NK-92 treated with Interleukin-12 subunit alpha and Interleukin-12 subunit beta, amount 100 ng/mL, for 24 hours (cell line): ENCODE measurements at places on chromosomes 4 and X.

DNA sequence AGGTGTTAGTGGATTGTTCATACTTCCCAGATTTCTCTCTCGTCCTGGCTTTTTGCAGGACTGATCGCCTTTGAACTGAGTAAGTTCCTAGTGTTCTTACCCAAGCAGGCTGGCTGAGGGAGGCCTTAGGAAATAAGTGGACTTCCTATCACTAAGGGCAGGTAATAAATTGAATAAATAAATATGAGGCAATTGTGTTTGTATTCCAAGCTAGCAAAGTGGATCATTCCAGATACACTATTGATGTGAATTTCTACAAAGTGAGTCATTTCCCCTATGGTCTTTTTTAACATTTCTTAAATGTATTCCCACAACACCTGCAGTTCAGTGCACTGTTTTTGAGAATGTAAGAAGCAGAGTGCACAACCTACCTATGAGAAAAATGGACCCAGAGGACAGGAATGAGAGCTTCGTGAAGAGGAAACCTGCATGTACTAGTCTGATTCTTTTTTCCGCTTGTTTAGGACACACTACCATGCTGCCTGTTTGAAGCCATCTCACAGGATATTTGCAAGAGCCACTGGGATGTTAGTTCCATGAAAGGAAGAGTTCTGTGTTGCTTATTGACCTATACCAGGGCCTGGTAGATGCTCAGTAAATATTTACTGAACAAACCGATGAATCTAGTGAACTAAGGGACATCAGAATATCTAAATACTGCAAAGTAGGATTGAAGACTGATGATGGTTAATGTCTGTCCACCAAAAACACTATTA lies 29.0 kb upstream of the SMAD1 start:
- no peak for DNase-seq

DNA sequence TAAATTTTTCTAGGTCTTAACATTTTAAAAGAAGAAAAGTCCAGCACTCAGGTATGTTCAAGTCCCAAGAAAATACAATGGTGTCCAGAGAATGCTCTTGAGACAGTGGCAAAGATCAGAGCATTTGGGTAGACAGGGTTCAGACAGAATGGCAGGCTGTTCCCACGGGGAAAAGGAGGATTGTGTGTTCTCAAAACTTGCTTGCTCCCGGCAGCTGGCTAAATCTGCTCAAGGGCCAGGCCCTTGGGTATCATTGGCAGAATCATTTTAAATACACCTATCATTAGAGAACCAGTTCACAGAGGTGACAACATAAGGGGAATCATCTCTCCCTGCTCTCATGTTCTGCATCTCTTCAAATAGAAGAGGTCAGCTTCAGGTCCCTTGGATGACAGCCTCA lies 456.3 kb downstream of the DTHD1 start:
- DNase-seq: no peak

GRCh38 chr4:95165926-95166524 lies 382.7 kb downstream of the UNC5C start:
- no peak for DNase-seq

- DNase-seq: no peak
Observed at GRCh38 chr4:71201817-71202576, 136.8 kb upstream of the SLC4A4 start.

GRCh38 chr4:1246111-1246881 lies 2.6 kb downstream of the CTBP1 start:
- no peak for DNase-seq

- DNase-seq: no peak
Observed at GRCh38 chrX:47623540-47624027, 3.9 kb upstream of the SYN1 start.

GRCh38 chr4:174467107-174467506 lies 55.2 kb downstream of the HPGD start:
- no peak for DNase-seq
